Calu3 (cell line): ENCODE measurements at places on chromosomes 2 and 18.

DNA sequence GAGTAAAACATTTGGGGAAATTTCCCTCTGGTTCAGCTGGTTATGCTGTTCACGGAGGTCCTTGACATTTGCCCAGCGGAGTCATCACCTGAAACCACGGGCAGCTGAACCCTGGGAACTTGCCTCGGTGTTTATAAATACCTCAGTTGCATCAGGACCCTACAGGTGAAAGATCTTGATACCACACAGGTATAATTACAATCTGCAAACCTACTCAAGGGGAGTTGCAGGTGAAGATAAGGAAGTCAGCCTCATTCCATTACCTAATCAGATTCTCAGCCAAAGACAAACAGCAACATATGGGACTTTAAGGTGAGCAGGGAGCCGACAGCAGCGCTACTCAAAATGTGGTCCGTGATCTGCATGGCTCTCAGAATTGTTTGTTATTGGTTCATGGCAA is 37.0 kb upstream of the ATIC start:
- DNase-seq, result no peak

GRCh38 chr2:131132729-131133128 is 27.6 kb downstream of the PLEKHB2 start:
- DNase-seq, result no peak

DNA sequence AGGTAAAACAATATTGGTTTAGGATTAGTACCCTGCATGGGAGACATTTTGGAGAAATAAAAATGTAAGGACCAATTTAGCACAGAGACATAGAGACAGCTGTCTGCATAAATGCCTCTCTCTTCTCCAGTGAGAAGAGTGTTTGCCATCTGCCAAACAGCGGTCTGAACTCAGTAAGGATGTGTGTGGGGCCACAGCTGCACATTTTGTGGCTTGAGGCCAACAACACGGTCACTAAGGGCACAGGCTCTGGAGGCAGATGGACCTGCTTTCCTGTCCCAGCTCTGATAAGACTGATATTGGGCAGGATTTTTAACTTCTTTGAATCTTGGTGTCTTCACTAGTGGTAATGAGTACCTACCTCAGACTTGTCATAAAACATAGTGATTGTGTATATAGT is 10.2 kb downstream of the ZBTB14 start:
- DNase-seq, result no peak

- no peak for DNase-seq
These were observed 57.3 kb upstream of the RPL31 start for GRCh38 chr2:100944617-100945432.

- DNase-seq, result no peak
These were observed 233.2 kb downstream of the ACKR3 start for GRCh38 chr2:236802862-236803261.

GRCh38 chr2:75627902-75628504 is 18.6 kb upstream of the MRPL19 start:
- peak; percentile 82 for DNase-seq

DNA sequence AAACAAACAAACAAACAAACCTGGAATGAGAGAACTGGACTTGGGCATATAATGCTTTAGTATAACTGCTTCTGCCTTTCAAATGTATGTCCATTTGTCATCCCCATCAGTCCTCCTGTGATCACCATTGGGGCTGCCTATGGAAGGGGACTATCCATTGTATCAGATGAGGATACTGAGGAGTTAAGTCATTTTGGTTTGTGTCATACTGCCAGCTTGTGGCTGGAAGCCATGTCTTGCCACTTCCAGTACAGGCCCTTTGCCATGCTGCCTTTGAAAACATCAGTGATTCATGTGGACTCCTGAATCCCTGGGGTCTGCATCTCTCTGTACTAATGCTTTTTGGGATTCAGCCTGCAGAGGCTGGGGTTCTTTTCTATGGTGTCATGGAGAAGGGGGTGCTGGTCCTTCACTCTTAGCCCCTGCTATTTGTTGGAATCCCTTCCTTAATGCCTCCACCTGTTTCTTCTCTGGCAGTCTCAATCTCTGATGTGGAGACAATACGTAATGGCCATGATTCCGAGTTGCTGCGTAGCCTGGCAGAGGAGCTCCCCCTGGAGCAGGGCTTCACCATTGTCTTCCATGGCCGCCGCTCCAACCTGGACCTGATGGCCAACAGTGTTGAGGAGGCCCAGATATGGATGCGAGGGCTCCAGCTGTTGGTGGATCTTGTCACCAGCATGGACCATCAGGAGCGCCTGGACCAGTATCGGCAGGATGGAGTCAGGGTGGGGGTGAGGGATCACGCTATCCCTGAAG is 10.6 kb downstream of the PLCD4 start:
- DNase-seq, result no peak

- DNase-seq, result no peak
These were observed 100.8 kb downstream of the RTN4 start for GRCh38 chr2:54949431-54949830.

DNA sequence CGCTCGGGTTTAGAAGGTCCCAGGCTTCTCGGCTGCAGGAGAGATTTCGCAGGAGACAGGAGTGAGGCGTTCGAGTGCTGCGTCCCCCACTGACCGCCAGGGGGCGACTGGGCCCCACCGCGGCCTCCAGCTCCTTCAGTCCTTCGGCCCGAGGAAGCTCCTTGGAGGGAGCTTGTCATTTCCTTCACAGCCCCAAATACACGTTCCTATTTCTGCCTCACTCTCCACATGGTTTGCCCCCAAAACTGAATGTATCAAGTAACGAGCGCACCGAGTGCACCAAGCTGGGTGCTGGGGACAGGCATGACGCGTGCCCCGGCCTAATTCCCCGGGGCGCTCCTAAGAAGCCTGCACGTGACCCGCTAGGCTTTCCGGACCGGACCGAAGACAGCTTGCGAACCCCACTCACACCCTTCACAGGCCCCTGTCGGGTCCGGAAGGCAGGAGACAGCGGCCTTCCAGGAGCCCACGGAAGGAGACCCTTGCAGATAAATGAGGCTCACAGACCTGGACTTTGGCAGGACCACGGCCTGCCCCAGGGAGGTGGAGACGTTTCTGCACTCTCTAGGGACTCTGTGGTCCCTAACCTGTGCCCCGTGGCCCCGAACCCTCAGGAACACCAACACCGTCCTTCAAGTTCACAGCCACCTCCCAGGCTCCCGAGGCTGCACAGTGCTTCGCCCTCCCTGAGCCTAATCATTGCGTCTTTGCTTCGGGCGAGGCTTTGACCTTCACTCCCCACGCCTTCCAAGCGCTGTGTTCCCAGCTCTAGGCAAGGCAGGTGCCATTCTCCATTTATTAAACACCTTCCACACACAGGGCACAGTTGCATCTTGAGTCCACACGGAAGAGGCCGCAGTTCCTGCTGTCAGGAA is 13.0 kb upstream of the FAHD2A start:
- DNase-seq, result peak; percentile 64

- no peak for DNase-seq
These were observed 79.7 kb downstream of the EHBP1 start for GRCh38 chr2:62785216-62785615.

GRCh38 chr2:124045894-124046293 is 20.8 kb downstream of the CNTNAP5 start:
- DNase-seq, result no peak

DNA sequence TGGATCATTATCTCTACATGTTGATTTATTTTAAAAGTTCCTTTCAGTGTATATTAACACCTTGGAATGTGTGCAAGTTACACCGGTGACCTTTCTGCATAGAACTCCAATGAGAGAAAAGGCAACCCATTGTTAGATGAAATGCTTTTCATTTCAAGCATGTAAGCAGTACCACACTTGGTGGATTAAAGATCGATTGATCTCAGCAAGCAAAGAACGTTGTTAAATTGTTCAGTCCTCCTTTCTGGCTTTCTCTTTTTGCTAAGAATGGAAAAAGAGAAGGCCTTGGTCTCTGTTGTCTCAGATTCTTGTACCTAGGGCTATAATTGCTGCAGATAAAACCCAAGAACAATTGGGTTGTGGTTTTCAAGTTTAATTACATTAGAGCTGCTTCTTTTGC is 843.0 kb downstream of the DPP10 start:
- no peak for DNase-seq

- DNase-seq, result no peak
These were observed 232.0 kb downstream of the SH3BP4 start for GRCh38 chr2:235183786-235184185.

GRCh38 chr2:181138816-181139215 is 158.4 kb downstream of the UBE2E3 start:
- no peak for DNase-seq

GRCh38 chr18:59022167-59022945 is 117.3 kb upstream of the SEC11C start:
- DNase-seq, result no peak

DNA sequence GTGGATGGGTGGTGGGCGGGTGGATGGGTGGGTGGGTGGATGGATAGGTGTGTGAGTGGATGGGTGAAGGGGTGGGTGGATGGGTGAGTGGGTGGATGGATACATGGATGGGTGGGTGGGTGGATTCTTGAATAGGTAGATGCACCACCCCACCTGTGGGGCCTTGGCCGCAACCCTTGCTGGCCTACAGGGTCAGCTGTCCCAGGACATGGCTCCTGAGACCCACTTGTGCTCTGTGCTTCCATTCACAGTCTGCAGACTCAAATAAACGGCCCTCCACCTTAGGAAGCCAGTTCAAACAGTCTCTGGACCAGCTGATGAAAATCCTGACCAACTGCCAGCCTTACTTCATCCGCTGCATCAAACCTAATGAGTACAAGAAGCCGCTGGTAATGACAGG is 54.4 kb downstream of the MYO7B start:
- no peak for DNase-seq

DNA sequence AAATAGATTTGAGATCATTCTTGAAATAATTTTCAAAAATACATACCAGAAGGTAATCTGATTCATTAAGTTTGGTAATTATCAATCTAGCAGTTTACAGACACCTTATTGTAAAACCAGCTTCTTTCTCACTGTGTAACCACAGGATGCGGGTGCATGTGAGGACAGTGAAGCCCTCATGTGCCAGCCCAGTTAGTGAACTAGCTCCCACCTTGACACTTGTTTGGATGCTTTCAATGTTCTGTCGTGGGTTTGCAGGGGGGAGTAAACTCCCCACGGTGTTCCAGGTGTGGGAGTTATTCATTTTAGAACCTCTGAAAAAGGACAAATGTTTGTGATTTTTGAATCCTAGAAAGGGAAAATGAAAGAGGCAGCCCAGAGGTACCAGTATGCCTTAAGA is 59.0 kb downstream of the WDSUB1 start:
- no peak for DNase-seq

DNA sequence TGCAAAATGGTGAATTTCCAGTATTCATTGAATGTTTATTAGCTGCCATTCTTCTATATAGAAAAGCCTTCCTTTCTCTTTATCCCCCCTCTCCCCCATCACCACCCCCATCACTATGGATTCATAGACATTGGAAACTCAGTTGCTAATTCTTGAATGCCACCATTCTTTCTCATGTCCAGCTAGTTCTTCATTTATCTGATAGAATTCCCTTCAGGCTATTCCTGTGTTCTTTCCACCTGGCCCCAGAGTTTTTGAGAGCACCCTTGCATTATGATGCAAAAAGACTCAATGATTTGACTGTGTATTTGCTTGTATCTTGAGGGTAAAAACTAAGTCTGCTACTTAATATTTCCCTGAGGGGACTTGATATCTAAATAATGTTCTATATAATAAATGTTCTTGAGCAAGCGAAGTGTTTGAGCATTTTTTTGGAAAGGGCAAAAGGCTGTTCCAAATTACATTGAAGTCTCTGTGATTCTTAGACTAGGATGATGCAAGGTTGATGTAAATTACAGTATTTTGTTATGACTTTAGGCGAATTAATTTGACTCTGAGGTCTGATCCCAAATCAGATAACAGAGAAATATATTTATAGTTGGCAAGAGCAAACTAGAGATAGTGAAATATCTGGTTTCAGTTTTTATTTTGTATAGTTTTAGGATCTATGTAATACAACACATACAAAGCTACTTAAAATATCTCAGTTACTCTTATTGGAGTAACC is 18.8 kb upstream of the SOS1 start:
- DNase-seq, result no peak
